ENCODE measurements at places on chromosomes 1 and 21.

DNA sequence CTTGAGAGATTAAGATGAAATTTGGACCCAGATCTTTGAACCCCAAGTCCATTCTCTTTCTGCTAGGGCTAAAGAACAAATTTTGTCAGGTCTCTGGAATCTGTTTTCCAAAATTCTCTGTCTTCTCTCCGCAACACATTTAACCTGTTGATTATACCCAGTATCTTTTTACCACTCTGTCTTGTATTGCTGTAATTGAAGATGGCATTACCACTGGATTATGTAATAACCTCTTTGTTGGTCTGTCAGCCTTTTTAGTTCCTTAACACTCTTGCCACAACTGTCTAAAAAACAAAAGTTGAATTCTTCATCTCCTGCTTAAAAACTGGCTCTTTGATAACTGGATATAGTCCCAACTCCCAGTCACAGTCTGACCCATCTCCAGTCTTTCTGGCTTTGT, 3.0 kb downstream of the SRP9 start:
- DNase-seq, result no peak

DNA sequence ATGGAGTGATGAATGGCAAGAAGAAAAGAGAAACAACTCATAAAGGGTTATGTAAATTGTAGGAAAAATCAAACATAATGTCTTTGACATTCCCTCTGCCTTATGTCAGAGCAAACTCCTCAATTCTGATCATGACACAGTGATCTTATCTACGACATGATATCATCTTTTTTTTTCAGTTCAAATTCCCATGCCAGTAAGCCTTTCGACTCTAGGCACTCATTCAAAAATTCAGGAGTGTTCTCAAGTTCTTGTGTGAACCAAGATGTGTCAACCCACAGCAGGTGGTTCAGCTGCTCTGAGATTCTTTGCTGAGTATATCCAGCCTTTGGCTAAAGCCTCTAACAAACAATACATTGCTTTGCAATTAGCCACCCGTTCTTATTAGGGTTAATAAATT, 97.1 kb upstream of the ESRRG start:
- no peak for DNase-seq

GRCh38 chr1:233242827-233243483, 52.6 kb downstream of the PCNX2 start:
- DNase-seq, result no peak

- no peak for DNase-seq
These were observed 449.1 kb downstream of the PTPRU start for GRCh38 chr1:29685387-29685786.

DNA sequence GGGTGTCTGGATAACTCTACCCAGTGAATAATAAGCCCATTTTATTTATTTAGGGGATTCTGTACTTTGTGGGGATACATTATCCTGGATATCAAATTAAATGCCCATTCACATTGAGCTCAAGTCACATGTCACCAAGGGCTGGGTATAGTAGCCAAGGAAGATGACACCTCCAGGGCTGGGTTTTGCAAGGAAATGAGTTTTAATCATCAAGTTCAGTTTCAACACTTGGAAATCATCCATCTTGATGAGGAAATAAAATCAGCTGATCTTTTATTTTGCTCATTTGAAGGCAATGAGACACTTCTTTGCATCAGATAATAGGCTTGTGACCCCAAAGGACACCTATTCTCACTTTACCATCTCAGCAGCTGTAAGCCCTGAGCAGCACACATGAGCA, 80.0 kb upstream of the TNR start:
- DNase-seq, result no peak

GRCh38 chr1:54037476-54037875, 15.5 kb downstream of the TMEM59 start:
- DNase-seq, result no peak
